DMS79 (cell line): ENCODE measurements at places on chromosomes 16 and 17.

DNA sequence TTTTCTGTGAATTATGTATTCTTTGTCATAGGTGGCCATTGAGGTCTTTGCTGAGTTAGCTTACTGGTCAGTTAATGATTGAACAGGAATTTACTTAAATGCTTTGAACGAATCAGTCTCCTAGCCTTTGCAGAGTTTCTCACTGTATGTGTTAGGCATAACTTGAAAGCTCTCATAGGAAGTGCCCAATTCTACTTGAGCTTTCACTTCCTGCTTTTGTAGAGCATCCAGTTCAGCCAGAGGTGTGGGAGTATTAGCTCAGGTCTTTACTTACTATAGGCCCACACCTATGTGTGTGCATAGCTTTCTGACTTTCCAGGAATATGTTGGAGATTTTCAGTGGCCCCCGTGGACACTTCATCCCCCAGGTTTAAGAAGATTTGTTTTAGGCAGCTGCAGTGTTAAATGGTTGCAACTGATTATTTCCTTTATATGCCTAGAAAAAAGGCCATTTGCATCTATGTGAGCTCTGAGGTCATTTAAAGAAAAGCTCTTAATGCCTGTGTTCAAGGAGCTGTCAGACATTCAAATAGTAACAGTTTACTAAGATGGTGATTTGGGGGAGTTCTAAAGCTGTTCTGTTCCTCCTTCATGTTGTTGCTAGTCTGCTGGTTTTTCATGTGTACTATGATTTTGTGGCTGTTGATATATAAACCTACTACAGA lies 62.3 kb downstream of the PHKB start:
- no peak for DNase-seq

- no peak for DNase-seq
Observed at GRCh38 chr17:36665417-36665816, 64.0 kb downstream of the MRM1 start.

GRCh38 chr17:32241640-32242039 lies 24.0 kb upstream of the RHBDL3 start:
- DNase-seq, result no peak

- no peak for DNase-seq
Observed at GRCh38 chr16:58510776-58511628, 4.3 kb upstream of the SETD6 start.

DNA sequence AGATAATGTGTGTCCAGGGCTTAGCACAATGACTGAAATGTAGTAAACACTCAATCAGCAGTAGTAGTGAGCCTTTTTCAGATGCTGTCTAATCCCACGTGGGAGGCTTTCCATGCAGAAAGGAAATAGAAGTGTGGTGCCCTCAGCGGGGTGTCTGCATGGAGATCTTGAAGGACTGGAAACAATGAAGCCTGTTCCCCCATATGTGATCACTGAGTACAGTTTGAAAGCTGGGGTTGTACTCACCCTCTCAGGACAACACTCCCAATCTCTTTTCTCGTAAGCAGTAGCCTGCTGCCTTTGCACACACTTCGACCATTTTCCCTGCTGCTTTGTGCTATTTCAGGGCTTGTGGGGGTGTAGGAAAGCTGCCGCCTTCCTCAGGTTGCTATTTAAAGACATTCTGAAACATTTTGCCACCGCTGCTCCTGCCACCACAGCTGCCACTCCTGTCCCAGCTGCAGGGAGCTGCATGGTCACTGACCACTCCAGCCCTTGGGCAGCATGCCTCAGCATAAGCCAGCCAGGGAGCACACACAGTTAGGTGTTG lies 40.6 kb upstream of the HAS3 start:
- no peak for DNase-seq

GRCh38 chr16:86300746-86301481 lies 209.4 kb upstream of the FOXF1 start:
- DNase-seq, result no peak

DNA sequence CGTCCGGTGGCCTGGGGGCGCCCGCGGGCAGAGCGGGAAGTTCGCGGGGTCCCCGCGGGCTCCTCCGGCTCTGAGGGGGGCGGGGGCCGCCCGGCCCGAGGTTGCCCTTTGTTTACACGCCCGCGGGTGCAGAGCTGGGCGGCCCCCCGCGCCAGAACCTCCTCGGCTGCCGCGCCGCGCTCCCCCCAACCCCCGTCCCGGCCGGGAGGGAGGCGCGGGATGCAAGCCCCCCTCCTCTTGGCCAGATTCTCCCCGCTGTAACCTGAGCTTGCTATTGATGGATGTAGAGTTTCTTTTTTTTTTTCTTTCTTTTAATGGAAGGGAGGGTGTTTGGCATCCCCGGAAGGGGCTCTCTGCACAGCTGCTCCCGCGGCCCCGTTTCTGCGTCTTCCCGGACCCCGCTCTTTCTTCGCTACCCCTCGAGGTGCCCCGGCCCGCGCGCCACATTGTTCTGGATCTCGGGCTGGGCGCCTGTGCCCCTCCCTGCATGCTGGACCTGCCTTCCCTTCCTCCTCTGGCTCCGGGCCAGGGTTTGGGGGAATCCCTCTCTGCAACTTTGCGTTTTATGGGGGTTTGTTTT lies 646 bp downstream of the CBX2 start:
- DNase-seq, result no peak

DNA sequence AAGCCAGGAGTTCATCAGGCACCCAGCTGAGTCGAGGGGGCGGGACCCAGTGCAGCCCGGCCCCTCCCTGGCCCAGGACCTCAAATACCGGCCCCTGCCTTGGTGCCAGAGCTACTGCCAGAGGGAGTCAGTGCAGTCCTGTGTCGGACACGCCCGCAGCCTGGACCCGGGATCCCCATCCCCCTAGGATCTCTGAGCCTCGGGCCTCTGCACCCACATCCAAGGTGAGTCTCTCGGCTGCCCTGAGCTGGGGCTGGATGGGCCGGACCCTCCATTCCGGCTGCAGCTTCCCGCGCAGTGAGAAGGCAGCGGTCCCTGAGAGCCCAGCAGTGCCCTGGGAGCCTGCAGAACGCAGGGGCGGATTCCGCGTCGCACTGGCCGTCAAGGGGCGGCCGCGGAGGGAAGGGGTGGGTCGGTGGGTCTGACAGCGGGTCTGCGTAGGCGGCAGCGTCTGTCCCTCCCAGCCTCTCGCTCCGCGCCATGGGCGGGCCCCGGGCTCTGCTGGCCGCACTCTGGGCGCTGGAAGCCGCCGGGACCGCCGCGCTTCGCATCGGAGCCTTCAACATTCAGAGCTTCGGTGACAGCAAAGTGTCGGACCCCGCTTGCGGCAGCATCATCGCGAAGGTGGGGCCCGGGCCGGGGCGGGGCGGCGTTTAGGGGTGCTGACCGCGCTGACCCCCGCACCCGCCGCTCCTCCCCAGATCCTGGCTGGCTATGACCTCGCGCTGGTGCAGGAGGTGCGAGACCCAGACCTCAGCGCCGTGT lies at the start of gene DNASE1L2:
TSS of gene DNASE1L2 (plus strand) at position 108 of the 765 bp plus-strand sequence. CDS start at position 481, 373 bp downstream.
- no peak for DNase-seq

- DNase-seq, result no peak
Observed at GRCh38 chr17:2060681-2061440, 6.0 kb downstream of the HIC1 start.

DNA sequence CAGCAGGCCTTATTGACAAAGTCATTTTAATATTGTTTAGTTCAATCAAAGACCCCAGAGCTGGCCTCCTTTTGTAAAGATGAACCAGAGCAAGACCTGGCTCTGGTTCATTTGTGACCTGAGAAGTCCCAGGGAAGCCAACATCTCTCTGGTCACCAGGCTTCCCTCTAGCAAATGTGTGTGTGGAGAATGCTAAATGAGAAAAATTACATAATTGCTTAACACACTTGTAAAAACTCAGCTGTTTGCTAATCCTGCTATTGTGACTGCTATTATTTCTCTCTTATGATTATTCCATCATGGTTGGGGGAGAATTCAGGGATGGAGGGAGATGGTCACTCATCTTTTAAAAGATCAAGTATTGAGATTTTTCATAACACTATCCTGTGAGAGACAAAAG lies 94.3 kb upstream of the CLEC3A start:
- no peak for DNase-seq

DNA sequence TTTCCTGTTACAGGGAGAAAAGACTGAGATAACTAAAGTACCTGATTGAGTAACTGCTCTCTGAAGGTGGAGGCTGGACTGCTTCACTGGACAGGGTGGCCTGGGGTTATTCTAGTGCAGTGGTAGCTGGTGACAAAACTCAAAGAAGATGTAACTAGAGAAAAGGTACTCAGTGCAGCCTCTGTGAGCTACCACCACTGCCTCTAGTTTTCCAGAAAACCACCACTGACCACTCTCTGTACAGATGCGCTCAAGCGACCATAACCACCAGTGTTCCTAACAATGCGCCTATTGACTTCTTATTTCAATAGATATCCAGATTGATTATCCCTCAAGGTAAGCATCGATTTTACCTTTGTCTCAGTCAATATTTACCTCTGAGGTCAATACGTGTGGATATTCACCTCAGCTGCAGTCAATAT lies 492.2 kb downstream of the WWOX start:
- no peak for DNase-seq

- DNase-seq, result no peak
Observed at GRCh38 chr16:3065069-3065741, at the start of gene IL32. Gene IL32, plus strand, starts transcription at chr16:3065640. Its CDS starts 172 bp downstream, at chr16:3065812.

DNA sequence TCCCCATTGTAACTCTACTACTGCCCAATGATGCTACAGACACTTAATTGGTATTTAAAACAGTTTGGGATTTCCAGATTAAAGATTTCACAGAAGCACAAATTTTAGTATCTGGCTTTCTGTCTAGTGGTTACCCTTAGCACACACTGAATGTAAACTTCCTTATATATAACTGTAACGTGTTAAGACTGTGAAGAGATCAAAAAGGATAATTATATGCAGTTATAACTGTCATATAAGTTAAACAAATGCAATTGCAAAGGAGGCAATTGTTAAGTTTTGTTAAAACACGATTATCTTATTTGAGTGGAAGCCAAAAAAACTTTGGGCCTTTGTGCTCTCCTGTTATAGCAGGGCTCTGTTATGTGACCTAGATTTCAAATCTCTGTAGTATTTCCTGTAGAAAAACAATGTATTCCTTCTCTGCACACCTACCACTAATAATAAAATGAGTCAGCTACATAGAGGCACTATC lies 147.9 kb downstream of the STXBP4 start:
- DNase-seq, result no peak
